Fibroblast of skin of right quadriceps (primary cell): ENCODE measurements at places on chromosomes 2 and 18.

- no peak for DNase-seq
These were observed 138.1 kb upstream of the ZNF236 start for GRCh38 chr18:76684265-76684664.

DNA sequence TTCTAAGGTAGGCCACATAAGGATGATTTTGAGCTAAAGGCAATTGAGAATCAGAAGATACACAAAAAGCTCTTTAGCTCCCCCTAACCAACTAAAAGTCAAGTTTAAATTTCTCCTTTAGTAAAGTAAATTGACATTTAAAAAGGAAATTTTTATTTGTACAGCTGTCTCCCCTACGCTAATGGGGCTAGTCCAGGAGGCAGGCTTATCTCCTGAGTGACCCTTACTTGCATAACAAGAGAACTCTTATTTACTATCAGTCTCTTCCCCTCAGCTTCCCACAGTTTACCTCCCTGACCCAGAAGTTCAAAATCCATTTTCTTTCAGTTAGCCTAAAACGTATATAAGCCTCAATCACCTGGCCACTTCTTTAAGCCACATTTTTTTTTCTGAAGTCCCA is 1002.8 kb upstream of the NRXN1 start:
- DNase-seq: no peak

- peak; percentile 40 for DNase-seq
These were observed 56.0 kb upstream of the RAB6C start for GRCh38 chr2:129923265-129924091.

GRCh38 chr18:47248115-47248603 is 3.3 kb downstream of the SKOR2 start:
- DNase-seq: no peak

- no peak for DNase-seq
These were observed 11.9 kb upstream of the RPL37A start for GRCh38 chr2:216486708-216487107.

GRCh38 chr2:164882276-164882675 is 40.7 kb upstream of the COBLL1 start:
- no peak for DNase-seq

DNA sequence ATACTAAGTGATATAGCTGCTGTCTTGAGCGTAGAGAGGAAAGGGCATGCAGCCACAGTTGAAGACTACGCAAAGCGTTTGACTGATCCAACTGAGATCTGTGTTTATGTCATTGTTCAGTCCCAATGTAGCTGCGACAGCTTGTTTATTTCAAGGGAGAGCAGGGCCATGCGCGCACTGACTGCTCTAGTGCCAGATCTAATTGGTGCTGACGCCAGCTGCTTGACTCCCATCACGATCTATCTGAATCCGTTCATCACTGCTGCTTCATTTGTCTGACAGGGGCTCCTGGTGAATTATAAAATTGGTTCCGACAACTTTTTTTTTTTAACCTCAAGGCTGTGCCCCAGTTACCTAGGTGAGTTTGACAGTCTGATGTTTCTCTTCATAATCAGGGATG is 75.7 kb downstream of the CHST9 start:
- DNase-seq: no peak

- peak; percentile 66 for DNase-seq
These were observed 1238.4 kb downstream of the LRP1B start for GRCh38 chr2:140892436-140892835.

- no peak for DNase-seq
These were observed 129.0 kb upstream of the PARD3B start for GRCh38 chr2:204416236-204416635.

DNA sequence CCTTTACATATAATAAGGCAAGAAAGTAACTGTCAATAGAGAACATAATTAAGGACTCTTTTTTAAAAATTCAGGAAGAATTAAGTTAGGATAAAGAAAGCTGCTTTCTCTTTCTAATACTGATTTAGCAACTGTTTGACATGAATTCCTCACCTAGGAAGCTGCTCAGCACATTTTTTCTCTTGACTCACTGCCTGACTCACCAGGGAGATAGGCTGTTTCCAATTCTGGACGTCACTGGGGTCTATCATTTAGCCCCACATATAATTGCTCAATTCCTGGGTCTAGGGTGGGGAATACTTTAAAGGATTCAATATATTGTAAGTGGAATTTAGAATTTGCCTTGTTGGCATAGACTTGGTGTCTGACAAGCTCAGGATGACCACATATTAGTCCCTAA is 50.8 kb upstream of the UGP2 start:
- peak; percentile 97 for DNase-seq

DNA sequence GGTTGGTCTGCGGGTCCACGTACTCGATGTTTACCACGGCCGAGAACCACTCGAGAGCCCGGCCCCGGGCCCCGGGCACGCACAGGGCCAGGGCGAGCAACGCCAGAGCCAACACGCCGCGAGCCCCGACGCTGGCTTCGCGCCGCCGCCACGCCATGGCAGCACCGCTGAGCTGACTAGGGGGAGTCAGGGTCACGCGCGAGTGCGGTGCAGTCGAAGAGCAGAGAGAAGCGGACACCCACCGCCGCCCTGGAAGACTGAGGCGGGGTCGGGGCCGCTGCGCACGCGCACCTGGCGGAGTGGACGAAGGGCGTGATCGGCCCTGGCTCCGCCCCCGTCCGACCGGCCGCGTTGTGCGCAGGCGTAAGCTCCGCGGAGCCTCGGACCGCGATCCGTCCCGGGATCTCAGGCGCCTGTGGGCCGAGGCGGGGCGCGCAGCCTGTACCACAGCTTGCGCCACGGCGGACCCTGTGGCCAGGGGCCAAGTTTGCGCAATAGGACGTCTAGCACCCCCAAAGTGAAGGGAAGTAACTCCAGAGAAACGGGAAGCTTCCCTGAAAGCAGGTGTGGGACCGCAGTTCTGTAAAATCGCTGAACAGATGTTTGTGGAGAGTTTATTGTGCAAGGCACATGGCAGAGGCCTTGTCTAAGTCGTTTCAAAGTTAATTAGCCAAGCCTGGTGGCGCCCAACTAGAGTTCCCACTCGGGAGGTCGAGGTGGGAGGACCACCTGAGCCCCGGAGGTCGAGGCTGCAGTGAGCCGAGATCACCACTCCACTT is at the start of gene RNF149:
Gene RNF149 (minus strand): TSS at position 270 of the 779 bp plus-strand sequence. CDS start 113 bp downstream, at position 157.
- peak; percentile 86 for DNase-seq

GRCh38 chr2:35035883-35036282 is 1319.7 kb upstream of the CRIM1 start:
- no peak for DNase-seq

DNA sequence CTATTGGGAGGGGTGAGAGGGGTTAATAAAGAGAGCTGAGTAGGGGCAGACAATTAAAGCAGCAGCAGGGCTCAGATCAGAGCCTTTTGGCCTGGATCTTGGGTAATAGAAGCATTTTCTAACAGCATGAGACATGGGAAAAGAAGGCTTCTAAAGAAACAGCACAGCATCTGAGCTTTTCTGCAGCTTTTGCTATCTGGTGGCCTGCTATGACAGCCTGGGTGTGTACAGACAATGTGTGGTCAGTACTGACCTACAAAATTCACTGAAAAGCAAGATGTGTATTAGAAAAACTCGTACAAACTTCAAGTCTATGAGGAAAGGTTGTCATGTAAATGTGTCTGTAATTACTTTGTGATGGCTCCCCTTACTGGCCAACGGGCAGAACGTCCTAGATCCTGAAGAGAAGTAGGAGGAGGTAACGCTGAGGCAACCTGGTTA is 95.6 kb downstream of the GALNT3 start:
- DNase-seq: peak; percentile 41

DNA sequence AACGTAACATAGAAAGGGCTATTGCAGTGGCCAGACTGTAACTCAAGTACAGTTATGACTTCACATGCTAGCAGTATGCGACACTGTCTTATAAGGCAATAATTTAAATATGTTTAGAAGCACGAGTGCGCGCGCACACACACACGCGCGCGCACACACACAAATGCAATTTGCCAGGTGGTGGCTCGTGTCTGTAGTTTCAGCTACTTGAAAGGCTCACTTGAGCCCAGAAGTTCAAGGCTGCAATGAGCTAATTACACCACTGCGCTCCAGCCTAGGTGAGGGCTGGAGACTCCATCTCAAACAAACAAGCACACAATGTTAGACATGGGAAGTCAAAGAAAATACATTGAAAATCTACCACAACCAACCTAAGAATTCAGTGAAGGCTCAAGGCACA is 103.7 kb downstream of the USP34 start:
- no peak for DNase-seq

DNA sequence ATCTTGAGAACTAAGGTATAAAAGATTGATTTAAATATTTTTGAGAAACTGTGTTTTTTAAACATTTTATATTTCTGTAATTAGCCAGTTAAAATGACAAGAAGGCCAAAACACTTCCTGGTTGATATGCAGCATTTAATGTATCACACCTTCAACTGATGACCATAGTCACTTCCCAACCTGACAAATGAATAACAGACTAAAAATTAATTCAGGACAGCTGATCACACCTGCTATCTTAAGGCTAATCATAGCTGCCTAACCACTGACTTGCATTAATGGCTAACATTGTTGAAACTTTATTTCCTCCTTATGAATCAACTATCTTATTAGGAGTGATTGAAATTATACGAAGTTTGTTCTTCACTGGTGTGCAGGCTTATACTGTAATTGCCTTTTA is 125.8 kb upstream of the MSTN start:
- DNase-seq: no peak

DNA sequence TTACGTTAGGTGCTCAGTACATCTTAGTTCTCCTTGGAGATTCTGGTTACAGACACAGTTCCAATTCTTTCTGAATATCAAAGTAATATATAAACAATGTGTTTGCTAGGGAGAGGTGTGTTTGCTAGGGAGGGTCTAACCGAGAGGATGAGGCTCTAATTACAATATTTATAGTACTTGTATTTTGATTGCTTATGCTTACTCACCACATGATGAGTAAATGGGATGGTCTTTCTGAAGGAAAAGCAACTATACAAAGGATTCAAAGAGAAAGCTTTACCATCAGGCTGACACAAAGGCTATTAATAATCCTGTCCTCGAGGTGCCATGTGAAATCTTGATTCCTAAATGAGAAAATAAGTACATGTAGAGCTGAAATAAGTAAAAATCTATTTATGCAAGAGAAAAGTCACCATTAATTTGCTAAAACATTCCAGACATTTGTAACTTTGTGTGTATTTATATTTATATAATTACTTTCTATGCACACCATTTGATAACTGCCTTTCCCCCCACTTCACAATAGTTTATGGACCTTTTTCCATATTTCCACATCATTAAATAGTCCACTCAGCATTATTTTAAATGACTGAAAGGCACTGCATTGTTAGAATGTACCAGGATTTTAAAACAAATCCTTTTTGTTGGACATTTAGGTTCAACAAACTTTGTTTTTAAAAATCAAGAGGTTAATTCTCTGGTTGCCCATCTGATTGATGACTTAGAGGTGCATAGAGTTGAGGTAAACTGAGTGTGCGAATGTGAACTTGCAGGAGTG is 94.5 kb upstream of the FN1 start:
- DNase-seq: peak; percentile 74

DNA sequence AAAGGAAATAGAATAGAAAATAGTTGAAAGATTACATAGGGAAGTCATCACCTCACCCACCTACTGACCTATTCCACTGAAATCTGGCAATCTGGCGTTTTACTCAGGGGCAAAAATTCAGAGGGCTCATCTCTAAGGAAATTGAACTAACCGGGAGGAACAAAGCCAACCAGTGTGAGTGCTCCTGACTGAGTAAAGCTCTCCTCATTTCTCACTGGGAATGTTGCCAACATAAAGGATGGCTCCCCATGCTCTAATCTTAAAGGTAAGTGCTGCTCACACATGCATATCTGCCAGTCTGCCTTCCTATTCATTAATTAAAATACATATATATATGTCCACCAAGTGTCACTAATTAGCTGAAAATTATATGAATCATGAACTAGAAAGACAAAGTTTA is 13.5 kb upstream of the DOK6 start:
- DNase-seq: no peak

GRCh38 chr2:81647715-81648230 is 1343.2 kb upstream of the LRRTM1 start:
- no peak for DNase-seq

GRCh38 chr2:16621316-16621715 is 44.3 kb downstream of the CYRIA start:
- DNase-seq: no peak

DNA sequence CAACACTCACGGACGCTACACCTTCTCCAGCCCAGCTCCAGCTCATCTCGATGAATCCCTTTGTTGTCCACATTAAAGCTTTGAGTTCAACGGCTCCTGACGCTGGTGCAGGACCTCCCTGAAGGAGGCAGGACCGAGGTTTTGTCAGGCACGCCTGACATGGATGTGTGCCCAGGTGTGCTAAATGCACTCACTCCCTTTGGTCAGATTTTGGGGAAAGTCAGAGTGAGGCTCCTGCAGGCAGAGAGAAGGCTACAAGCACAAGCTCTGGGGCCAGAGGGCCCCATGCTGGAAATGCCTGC is 78.6 kb downstream of the NDUFA10 start:
- DNase-seq: no peak

DNA sequence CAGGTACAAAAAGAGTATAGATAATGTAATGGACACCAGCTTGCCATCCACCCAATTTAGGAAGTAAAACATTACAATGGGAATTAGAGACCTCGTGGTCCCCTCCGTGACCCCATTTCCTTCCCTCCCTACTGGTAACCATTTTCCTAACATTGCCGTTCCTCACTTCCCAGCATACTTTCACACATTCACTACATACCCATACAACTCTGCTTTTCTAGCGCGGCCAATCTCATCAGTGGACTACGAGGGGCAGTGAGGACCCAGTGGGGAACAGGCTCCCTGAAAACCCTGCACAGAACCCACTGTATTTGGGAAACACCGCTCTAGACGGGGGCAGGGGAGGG is 1.1 kb downstream of the ENOSF1 start:
- no peak for DNase-seq

DNA sequence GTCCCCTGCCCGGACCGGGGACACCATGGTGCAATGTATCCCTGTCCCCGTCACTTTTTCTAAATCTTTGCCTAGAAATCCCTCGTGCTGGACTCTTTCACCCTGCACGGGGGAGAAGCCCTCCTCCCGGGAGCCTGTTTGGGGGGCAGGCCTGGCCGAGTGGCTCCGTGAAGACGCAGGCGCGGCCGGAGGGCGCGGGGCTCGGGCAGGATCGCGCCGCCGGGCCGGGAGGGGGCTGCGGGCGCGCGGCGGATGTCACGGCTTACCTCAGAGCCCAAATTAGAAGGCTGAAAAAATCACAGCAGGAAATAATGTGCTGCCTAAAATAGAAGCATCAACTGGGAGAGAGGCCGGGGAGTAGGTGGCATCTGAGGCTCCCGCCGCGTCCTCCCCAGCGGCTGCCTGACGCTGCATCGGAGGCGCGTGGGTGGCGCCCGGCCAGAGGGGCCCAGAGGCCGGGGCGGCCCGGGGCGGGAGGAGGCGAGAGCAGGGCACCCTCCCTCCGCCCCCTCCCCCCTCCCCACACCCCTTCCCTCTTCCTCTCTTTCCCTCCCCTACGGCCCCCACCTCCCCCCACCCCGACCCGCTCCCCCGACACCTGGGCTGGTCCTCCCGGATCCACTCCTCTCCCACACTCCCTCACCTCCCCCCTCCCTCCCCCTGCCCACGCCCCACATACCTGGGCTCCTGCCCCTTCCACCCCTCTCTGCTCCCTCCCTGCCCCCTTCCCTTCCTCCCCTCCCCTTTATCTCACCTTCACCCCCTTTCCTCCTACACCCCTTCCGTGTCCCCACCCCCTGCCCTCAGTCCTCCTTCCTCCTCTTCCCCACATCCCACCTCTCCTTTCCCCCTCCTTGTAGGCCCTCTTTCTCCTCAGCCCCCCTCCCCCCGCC is 51.9 kb downstream of the SLC4A1AP start:
- peak; percentile 82 for DNase-seq

GRCh38 chr2:170181602-170182001 is 3.7 kb downstream of the MYO3B start:
- DNase-seq: no peak
